ENCODE measurements at places on chromosomes 7 and 10.

GRCh38 chr7:131546583-131547141 lies 9.8 kb downstream of the PODXL start:
- no peak for DNase-seq

DNA sequence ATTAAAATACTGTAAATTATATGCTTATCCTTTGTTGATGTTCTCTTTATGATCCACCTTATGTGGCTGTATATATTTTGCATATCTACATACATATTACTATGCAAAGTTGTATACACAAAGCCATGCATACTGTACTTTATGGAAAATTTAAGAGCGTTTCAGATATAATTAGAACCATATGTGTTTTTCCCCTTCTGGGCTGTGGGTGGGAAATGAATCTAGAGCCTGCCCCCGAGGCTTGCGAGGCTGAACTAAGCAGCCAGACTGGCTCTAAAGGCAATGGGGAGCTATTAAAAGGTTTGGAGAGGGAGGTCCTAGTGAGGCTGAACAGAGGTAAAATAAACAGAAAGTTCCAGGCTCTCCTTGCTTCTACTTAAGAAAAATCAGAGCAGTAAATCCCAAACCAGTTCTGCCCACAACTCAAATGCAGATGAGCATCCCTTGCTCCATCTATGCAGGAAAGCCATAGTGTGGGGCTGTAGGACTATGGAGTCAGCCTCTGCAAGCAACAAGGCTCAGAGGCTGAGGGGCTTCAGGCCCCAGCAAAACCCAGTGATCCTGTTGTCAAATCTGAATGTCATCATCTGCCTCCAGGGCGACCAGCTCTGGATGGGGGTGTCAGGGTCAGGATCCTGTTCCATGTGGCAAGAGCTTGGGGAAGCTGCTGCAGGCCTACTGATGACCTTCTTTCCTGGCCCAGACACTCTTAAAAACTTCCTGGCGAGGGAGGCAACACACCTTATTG lies 14.1 kb upstream of the DDIT4 start:
- no peak for DNase-seq

GRCh38 chr7:91759205-91759863 lies 121.2 kb downstream of the MTERF1 start:
- DNase-seq = no peak

- peak; percentile 72 for DNase-seq
Measured at GRCh38 chr7:94510582-94511496, 1.2 kb downstream of the CASD1 start.

DNA sequence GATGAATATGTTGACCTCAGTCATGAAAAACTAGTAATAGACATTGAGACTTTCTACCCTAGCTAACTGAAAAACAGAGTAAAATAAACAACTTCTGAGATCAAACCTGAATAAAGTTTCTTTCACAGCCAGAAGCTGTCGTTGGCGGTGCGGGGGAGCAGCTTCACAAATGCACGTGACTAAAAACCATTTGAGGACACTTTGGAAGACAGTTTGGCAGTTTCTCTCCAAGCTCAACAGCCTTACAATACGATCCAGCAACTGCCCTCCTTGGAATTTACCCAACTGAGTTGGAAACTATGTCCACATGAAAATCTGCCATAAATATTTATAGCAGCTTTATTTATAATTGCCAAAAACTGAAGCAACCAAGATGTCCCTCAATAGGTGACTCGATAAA lies 63.1 kb downstream of the CYTH3 start:
- no peak for DNase-seq

- DNase-seq = no peak
Measured at GRCh38 chr7:24907311-24907886, 72.6 kb downstream of the OSBPL3 start.

- DNase-seq = no peak
Measured at GRCh38 chr10:60430836-60431597, 41.3 kb upstream of the ANK3 start.

DNA sequence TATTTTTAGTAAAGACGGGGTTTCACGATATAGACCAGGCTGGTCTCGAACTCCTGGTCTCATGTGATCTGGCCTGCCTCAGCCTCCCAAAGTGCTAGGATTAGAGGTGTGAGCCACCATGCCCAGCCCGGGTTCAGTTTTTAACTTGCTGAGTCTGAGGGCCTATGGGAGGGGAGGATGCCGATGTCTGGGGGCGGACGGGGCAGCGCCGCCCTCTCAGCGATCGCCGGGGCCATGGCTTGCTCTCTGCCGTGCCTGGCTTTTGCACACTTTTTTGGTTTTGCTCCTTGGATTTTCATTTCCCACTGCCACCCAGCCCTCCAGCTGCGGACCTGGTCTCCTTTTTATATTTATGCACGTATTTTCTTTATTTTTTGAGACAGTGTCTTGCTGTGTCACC lies 15.2 kb upstream of the COL26A1 start:
- no peak for DNase-seq

DNA sequence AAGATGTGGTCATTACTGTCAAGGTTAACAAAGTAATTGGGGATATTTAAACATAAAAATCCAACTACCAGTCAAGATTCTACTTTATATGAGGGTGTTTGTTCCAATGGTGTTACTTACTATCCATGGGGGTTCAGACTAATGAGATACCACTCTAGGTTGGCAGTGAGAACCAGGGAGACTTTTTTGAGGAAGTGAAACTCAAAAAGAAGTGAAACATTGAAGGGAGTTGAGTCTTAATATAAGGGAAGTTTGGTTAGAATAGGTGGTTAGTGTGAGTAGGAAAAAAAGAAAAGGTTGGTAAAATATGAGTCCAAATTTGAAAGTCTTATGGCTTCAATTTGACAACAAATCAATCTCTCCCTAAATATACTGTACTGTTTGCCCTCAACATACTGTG lies 123.6 kb upstream of the ANK3 start:
- no peak for DNase-seq

GRCh38 chr10:50382576-50383023 lies 131.3 kb upstream of the ASAH2 start:
- no peak for DNase-seq

- no peak for DNase-seq
Measured at GRCh38 chr7:79612022-79612421, 158.6 kb upstream of the MAGI2 start.

- DNase-seq = no peak
Measured at GRCh38 chr10:123245264-123245663, 91.1 kb downstream of the BUB3 start.

- DNase-seq = no peak
Measured at GRCh38 chr7:3493499-3493898, 192.4 kb downstream of the SDK1 start.

DNA sequence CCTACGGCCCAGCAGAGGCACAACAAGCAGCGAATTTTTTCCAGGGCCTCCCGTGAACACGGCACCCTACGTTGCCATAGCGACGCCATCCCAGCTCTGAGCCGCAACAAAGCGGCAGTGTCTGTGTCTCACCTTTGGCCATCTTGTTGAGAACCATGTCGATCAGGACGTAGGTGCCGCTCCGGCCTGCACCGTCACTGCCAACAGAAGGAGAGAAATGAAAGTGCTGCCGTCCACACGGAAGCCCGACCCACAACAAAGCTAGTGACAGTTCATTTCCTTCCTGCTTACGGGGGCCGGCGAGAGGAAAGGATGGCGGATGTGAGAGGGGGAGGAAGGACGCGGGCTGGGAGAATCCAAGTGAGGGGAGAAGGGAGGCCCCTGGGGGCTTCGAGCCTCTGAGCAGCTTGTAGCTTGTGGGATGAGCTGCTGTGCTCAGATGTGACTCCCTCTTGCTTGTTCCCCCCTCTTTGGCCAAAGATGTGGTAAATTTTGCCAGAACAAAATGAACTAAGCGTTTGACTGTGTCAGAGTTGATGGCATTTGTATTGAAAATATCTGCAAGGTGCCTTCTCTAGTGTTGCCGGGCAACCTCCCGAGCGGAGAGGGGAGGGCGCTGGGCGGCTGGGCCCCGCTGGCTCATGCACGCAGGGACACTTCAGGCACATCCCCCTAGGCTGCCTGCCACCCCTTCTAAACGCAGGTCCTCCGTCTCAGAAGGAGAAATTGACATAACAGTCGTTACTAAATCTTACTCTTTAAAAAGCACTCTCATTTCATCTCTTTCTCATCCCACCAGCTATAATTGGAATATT lies 232.2 kb downstream of the DNAJB6 start:
- peak; percentile 38 for DNase-seq

DNA sequence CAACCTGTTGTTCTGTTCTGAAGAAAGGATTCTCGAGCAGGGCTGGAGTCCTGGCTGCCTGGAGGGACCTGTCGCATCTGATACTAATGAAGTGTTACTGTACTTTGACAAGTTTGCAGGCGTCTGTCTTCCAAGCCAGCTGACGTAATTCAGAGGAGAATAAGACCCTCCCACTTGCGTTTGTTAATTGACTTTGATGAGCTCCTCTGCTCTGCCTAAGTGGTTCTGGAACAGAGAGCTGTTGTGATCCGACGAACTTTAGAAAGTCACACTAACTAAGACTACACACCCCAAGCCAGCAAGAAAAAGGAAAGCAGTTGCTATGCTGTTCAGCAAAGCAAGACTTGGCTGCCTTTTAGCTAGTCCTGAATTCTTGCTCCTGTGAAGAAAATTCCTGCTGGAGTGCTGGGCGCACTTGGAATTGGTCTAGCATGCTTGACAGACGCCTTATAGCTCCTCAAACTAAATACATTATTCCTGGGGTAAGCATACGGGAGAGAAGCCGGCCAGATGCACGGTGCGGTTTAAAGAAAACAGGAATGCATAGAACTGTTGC lies 200.3 kb downstream of the CACNB2 start:
- DNase-seq = no peak

DNA sequence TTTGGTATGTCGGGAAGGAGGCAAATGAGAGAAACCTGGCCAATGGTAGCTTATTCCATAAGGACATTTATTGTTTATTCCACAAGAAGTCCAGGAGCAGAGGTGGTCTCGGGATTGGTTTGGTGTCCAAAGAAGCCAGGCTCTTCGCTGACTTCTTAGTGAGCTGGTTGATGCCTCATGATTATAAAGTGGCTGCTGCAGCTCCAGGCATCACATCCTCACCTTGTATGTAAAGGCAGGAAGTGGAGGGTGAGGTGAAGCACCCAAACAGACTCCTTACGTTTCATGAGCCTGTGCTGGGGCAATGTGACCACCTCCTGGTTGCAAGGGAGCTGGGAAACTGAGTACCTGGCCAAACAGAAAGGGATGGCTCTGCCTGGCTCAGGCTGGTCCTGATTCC lies 92.4 kb downstream of the MYL10 start:
- no peak for DNase-seq

DNA sequence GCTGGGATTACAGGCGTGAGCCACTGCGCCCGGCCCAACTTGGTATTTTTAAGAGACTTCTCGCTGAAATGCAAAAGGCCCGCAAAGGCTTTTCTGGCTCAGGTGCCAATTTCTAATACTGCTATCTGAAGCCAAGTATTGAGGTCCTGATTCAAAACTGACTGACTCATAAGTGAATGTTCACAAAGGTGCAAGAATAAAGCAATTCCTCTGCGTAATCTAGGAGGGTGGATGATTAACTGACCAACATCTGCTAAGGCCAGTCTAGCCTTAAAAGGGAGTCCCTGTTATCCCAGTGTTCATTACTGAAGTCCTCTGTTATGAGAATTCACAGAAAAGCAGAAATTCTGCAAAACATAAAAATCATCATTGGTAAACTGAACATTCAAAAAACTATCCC lies 111.4 kb downstream of the SRPK2 start:
- DNase-seq = no peak

DNA sequence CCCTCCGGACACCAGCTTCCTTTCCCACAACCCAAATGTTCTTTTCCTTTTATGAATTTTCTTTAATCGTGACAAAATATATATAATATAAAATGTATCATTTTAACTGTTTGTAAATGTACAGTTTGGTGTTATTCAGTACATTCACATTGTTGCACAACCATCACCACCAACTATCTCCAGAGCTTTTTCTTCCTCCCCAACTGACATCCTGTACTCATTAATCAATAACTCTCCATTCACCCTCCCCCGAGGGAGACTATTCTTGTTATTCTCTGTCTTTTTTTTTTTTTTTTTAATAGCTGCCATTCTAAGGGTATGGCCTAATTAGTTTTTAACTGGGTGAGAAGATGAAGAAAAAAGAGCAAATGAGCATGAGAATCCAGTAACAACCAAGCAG lies 30.6 kb upstream of the ITGB1 start:
- DNase-seq = no peak

- no peak for DNase-seq
Measured at GRCh38 chr7:41147606-41148485, 555.0 kb downstream of the INHBA start.

GRCh38 chr7:139451638-139452037 lies 31.8 kb downstream of the KLRG2 start:
- DNase-seq = no peak

GRCh38 chr7:85039196-85039923 lies 147.5 kb downstream of the SEMA3D start:
- DNase-seq = no peak

GRCh38 chr10:86368046-86368445 lies 1.5 kb upstream of the GRID1 start:
- DNase-seq = peak; percentile 11

DNA sequence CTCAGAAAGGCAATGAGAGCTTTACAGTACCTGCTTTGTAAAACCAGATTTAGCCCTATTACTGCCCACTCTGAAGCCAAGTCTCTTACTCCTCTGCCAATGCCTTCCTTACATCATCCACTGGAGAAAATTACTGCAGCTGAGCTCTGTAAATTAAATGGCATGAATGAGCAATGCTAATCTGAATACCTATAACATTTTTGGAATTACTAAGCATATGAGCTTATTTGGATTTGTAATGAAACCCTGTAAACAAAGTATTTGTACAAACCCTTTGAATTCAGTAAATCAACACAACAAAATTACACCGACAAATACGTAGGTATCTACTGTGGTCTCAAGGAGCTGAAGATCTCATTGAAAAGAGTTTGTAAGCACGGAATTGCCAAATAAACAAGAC lies 12.1 kb upstream of the CCNY start:
- DNase-seq = no peak

DNA sequence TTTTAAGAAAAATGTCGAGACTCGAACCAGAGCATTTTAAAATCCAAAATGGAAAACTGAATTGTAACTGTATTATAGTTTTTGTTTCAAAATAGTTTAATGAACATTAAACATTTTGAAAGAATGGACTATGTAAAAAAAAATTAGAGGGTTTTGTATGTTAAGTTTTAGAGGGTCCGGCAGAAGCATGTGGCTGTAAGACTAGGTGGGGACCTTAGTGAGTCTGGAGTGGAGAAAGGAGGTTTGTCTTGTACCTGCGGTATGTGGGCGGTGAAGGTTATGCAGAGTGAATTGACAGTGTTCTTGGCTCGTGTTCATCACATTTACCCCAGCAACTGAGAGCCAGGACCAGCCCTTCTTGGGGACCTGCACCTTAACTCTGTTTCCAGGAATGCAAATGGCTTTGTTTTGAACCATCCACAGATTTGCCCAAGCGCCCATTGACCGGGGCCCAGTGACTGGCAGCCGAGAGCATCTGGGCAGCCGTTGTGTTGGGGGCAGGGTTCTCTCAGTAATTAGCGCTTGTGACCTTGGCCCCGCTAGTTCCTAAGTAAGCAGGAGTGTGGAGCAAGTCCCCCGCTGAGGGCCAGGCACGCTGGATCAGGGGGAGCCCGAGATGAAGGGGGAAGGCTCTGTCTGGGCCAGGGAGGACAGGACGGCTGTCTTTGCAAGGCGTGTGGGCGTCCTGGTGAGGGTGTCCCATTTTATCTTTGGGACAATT lies 1.4 kb upstream of the KLF6 start:
- peak; percentile 38 for DNase-seq

- no peak for DNase-seq
Measured at GRCh38 chr10:71933651-71934050, 30.5 kb upstream of the CHST3 start.
